ENCODE measurements at places on chromosomes 11 and 22. TPM values are rescaled to one million over a fixed set of nuclear protein-coding genes. Genes with fewer than 3 reads are reported as not detected.

DNA sequence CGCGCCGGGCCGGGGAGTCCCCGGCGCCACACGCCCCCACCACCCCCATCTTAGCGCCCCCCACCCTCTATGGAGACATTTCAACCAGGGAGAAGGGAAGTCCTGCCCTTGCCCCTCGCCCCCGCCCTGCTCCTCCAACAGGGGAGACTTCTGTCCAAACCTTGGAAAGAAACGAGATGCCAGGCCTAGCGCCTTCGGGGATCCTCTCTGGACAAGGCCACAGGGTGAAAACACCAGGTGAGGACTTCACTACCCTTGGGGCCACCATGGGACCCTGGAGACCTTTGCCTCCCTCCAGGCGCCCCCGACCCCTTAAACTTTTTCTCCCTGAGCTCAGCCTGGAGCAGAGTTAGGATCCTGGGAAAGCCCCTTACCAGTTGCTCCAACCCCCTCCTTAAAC is 11.6 kb upstream of the NPAS4 start:
- no peak for DNase-seq

GRCh38 chr11:61869708-61870451 is 21.5 kb downstream of the FADS3 start:
- DNase-seq: no peak

FOLR1 gene
- 3.3 TPM for polyA plus RNA-seq

- no peak for DNase-seq
Measured at GRCh38 chr11:74638869-74639268, 46.5 kb downstream of the POLD3 start.

- no peak for DNase-seq
Measured at GRCh38 chr11:114478001-114478410, 38.7 kb downstream of the REXO2 start.

GRCh38 chr22:26461188-26461810 is 22.3 kb downstream of the HPS4 start:
- DNase-seq: peak; percentile 41

- peak; percentile 10 for DNase-seq
Measured at GRCh38 chr11:14584595-14584994, 59.0 kb upstream of the PDE3B start.

DNA sequence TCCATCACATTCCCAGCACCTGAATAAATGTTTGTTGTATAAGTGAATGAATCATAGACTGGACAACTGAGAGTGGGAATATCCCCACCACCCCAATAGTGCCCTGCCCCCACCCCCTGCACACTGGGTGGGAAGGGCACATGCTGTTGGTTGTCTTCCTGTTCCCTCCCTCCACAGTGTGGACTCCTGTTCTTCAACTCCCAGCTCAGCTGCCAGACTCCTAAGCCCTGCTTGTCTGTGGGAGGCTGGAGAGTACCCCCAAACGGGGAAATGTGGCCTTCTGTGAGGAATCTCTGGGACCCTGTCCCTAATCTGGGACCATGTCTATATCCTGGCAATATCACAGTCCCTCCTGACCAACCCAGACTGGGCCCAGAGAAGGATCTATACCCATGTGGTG is 5.5 kb upstream of the MYOD1 start:
- DNase-seq: no peak

DNA sequence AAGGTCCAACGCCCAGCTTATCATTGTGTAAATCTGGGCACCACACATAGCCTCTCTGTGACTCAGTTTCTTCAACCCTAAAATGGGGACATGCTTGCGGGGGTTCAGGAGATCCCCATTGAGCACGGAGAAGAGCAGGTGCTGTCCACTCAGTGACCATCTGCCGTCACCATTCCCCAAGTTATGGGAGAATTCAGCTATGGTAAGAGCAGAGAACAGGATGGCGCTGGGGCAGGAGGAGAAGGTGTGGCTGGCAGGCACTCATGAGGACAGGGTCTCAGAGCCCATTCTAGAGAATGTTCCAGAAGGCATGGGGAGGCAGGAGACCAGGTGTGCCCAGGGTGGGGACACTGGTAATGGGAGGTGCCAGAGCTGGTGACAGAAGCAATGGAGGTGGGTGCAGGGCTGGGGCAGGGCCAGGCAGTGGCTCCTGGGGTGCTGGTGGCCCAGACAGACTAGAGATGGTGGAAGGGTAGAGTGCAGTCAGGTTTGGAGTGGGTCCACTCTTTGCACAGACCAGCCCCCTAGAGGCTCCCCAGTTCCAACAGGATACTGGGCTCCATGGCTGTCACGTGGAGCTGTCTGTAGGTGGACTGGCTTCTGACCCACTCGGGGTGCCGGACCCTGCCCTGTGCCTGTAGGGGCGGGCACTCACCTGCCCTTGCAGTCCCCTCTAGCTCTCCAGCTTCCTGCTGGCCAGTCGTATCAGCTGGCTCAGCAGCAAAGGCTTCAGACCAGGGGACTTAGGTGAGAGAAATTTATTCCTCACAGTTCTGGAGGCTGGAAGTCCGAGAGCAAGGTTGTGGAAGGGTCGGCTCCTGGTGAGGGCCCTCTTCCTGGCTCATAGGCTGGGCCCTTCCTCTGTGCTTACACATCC is 84.7 kb downstream of the CDKN1C start:
- no peak for DNase-seq

- peak; percentile 95 for DNase-seq
Measured at GRCh38 chr11:844693-845644, 2.3 kb downstream of the TSPAN4 start.

- DNase-seq: no peak
Measured at GRCh38 chr11:19683862-19684491, 28.7 kb upstream of the NAV2 start.

DNA sequence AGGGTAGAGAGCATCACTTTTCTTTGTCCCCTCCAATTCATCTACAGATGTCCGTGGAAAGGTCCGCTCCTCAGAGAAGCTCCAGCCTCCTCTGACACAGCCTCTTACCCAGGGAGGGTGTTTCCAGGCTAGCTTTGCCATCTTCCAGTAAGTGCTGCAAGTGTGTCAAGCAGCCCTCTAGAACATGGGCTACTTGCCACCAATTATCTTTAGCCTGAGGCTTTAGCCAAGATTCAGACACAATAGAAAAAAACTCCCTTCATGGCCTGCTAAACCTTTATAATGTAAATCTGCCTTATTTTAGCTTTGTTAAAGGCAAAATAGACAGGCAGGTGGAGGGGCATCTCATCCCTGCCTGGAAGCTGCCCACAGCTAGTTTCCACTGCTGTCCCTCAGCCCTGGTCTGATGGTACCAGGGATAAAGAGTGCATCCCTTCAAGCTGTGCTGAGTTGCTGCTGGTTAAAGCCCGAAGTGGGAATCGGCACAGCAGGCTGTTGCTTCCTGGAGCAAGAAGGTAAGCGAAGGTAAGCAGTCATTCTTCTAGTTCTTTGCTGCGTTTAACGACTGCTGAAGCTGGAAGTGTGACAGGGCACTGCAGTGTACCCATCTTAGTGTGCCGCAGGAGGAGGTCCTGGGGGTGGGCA is 190.1 kb upstream of the E2F8 start:
- DNase-seq: no peak

GRCh38 chr11:66467756-66468155 is 1.1 kb downstream of the PELI3 start:
- DNase-seq: peak; percentile 41

DNA sequence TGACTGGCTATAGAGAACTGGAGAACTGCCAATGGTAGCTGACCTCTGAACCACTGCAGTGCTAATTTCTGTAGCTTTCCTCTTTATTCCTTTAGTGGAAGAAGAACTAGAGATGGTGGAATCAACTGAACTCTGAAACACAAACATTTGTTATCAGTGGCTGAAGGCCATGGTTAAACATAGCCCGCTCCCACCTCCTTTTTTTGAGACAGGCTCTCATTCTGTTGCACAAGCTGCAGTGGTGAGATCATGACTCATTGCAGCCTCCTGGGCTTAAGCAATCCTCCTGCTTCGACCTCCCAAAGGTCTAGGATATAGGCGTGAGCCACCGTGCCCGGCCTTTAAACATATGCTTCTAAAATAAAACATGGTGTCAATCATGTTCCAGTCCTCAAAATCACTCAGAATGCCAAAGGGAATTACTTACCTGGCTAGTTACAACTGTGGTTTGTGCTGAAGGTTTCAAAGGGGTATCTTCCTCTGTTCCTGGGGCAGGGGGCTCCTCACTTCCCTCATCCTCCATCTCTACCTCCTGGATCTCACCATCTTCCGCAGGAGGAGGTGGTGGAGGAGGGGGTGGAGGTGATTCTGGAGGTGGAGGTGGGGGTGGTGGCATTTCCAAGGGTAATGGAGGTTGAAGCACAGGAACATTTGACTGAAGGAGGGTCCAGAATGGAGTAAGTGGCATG is 9.0 kb upstream of the AGBL2 start:
- DNase-seq: no peak

SERPIND1 gene
- not detected for polyA plus RNA-seq
